ENCODE measurements at places on chromosomes 3 and 15.
A peak's percentile ranks its signal among the peaks of the same experiment; 100 is the strongest.

DNA sequence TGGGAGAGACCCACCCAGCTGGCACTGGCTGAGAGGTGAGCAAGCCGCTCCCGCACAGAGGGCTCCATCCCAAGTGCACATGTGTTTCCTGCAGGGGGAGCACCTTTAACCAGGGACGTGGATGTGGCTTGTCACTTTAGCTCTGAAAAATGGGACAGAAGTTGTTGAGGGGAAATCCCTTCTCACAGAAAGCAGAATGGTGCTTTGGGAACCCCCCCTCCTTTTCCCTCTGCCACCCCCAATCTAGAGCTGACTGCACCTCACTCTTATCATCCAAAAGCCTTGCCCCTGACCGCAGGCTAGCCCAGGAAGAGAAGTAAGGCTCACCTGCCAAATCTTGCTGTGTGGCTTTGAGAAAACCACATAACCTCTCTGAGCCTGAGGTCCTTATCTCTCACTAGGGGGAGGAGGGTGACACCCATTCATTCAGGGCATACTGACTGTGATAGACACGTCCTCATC lies 77.9 kb downstream of the RPN1 start:
- no peak for DNase-seq

GRCh38 chr3:195251336-195252065 lies 19.5 kb downstream of the XXYLT1 start:
- DNase-seq, result no peak

- no peak for DNase-seq
Measured at GRCh38 chr3:41103200-41103599, 96.1 kb upstream of the CTNNB1 start.

DNA sequence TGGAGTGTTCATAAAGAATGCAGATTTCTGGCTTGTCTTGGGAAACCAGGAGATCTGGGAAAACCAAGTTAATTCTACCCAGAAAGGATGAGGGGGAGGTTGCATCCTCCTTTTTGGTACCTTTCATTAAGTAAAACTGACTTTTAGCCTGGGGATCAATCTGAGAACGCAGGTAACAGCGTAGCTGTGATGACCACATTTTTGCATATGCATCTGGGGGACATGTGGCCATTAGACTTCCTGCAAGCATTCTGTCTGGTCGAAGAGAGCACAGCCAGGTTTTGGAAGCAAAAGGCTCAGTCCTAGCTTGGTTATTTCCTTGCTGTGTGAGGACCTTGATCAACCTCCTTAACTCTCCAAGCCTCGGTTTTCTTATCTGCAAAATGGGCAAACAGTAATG lies 145.2 kb downstream of the SHQ1 start:
- no peak for DNase-seq

DNA sequence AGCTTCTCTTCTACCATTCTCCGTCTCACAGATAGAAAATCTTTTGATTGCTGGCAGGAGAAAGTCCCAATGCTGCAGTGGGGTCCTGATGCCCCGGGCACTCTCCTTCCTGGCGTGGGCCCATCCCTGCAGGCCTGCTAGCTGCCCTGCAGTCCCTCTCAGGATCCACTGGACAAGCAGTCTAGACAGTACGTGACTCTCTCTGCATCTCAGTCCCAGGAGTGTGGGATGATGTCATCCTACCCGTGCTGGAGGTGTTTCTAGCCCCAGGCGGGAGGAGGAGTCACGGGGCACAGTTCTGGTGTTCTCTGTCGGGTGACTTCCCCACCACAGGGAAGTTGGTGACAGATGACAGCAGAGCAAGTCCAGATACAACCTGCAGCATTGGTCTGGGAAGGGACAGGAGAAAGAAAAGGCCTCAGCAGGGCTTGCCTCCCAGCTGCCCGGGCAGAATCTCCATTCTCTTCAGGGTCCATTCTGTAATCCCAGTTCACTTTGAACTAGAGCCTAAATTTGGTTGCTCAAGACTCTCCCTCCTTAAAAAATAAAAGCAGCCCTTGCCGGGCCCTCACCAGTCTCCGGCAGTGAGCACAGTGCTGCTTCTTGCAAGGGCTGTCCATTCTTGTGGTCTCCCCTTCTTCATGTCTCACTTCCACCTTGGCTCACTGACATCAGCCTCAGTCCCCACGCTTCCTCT lies 30.6 kb downstream of the SLC28A1 start:
- no peak for DNase-seq

DNA sequence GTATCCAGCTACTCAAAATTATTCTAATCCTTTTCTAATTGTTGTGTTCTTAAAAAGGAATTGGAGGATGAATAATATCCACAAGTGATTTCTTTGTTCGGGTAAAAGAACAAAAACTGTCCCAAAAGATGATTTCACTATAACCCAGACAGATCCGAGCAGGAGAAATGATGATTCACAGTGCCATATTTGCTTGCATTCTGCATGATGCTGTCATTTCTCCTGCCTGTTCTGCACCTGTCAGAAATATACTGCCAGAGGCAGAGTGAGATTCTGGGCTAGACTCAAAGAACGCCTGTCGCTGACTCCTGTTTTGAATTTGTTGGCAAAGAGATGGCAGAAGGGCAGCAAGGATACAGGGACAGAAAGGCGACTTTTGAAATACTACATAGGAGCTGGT lies 34.7 kb upstream of the SLC24A5 start:
- no peak for DNase-seq

DNA sequence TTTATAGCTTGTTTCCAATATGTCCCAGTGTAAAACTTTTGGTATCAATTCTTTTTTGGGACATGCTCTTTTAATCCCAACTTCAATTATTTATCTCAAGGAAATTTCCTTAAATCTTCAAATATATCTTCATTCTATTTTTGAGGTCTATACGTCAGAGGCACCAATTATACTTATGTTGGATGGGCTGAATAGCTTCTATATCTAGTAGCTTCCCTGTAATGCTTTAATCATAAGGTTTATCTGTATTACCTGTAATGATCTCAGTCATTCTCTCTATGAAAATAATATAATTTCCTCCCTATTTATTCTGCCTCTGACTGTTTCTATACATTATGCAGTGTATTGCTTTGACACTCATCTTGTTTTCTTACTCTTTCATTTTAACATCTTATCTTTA lies 29.9 kb upstream of the MCCC1 start:
- DNase-seq, result no peak

DNA sequence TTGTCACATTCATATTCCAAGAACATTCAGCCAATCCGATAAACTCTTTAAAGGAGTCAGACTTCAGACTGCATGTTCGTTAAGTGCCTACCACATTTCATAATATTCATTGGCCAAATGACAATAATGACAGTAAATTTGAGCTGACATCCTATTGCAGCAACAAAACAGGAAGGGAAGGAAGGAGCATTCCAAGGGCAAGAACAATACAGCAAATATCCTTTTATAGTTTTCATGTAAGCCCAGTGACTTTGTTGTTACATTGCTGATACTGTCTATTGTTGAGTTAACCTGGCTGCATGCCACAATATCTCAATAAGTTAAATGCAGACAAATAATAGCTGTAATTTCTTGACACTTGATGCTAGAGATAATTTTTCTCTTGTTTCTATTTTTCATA lies 16.4 kb upstream of the CBLB start:
- no peak for DNase-seq

GRCh38 chr3:158685159-158685558 lies 12.7 kb upstream of the LXN start:
- no peak for DNase-seq

DNA sequence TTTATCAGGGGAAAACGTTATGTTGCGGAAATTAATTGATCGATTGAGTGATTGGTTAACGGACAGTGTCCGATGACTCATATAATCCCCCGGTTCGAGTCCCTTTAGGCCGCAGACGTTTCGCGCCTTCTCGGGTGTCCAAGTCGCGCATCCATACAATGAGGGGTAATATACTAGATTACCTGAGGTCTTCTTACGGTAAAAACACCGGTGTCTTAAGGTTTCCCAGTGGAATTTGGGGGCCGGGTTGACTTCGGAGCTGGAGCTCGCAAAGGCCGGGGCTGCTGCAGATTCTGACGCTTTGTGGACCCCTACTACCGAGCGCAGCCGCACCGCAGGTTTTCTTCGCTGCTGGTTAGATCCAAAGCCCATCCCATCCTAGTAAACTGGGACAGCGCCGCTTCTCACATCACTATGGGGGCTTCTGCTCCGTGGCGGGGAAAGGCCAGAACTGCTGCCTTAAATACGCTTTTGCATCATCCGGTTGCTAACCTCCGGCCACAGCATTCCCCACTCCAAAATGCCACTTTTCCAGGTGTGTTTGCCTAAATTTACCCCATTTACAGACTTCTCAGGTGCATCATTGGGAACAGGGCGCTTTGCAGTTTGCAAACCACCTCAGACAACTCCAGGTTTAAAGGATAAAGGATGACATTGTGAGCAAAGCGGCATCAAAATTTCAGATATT lies 858 bp upstream of the SACM1L start:
- no peak for DNase-seq

- no peak for DNase-seq
Measured at GRCh38 chr3:141738891-141739363, 829 bp downstream of the RNF7 start.

DNA sequence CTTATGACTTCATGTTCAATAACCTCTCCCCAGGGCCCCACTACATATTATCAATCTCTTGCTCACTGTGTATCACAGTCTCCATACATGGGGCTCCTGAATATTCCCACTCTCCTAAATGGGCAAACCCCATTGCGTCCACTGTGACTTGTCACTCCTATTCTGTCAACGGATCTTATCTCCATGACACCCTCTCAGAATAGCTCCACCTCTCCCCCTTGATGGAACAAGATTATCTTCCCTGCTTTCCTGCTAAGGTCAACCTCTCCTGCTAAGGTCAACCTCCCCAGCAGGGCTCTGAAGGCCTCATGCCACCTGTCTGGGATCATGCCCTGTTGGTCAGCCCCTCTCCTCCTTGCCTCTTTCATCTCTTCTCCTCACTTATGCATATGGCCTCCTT lies 1.8 kb downstream of the CLDN18 start:
- no peak for DNase-seq

GRCh38 chr15:39830166-39830565 lies 47.5 kb upstream of the FSIP1 start:
- DNase-seq, result no peak

DNA sequence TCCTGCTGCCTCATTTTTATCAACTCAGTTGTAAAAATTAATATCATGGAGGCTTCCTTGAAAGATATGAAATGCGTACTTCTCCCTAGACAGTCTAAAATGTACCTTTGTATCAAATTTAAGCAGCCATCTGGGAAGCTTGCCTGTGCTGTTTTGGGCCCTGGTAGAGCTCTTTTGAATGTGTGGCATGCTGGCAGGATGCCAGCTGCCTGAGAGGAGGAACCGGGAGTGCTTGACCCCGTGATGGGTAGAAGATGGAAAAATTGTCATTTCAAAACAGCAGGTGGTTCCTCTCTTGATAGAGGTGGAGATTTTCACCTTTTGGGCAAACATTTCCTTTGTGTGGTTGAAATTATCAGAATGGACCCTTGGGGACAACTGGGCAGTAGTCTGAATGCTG lies 245.3 kb downstream of the RPLP1 start:
- no peak for DNase-seq

DNA sequence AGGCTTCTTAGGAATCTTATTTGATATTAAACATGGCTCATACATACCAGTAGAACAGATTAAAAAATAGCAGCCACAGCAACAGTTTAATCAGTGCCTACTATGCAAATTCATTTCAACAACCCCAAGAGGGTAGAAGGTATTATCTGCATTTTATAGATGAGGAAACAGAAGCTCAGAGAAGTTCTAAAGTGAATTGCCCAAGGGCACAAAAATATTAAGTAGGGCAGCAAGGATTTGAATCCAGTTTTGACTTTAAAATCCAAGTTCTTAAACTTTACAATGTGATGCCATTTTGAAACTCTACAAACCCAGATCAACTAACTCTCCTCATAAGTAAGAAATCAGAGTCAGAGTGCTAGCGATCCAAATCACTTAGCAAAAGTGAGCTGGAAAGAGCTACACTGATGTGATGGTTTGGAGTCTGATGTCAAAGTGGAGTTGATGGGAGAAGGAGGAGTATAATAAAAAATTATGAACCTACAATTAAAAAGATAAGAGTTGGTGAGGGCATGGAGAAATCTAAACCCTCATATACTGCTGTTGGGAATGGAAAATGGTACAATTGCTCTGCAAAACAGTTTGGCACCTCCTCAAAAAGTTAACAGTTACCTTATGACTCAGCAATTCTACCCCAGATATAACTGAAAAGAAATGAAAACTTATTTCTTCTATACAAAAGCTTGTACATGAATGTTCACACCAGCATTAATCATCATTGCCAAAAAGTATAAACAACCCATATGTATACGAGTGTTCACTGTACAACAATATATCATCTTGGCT lies 51.0 kb upstream of the PLXND1 start:
- DNase-seq, result no peak

DNA sequence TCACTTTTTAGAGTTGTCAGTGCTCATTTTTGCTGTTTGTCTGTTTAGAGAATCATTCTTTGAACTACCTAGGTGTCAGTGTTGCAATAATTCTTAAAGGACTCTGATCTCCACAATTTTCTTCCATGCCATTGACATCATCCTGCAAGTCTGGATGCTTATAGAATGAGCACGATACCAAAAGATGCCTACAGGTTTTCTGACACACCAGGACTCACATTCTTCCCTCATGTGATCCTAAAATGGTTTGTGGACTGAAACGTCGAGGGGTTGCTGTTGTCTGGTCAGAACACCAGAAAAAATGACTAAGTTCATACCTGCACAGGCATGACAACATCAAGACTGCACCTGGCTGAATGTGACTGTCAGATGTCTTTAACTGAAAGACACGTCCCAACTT lies 95.9 kb downstream of the SEMA5B start:
- DNase-seq, result no peak

GRCh38 chr3:102181175-102181920 lies 253.5 kb upstream of the ZPLD1 start:
- no peak for DNase-seq

- peak; percentile 27 for DNase-seq
Measured at GRCh38 chr15:70299931-70300869, 202.5 kb upstream of the TLE3 start.

DNA sequence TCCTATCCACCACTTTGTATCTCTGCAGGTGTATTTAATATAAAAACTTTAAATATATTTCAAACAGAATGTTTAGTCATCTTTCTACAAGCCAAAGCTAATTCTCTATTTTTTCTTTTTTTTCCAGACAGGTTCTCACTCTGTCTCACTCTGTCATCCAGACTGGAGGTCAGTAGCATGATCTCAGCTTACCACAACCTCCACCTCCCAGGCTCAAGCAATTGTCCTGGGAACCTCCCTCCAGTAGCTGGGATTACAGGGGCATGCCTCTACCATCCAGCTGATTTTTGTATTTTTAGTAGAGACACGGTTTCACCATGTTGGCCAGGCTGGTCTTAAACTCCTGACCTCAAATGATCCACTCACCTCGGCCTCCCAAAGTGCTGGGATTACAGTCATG lies 202.6 kb downstream of the VGLL3 start:
- DNase-seq, result no peak

- no peak for DNase-seq
Measured at GRCh38 chr15:51223771-51224229, 114.6 kb downstream of the CYP19A1 start.

Measured in T follicular helper cell (primary cell).